ENCODE measurements at places on chromosomes 3 and 15.

DNA sequence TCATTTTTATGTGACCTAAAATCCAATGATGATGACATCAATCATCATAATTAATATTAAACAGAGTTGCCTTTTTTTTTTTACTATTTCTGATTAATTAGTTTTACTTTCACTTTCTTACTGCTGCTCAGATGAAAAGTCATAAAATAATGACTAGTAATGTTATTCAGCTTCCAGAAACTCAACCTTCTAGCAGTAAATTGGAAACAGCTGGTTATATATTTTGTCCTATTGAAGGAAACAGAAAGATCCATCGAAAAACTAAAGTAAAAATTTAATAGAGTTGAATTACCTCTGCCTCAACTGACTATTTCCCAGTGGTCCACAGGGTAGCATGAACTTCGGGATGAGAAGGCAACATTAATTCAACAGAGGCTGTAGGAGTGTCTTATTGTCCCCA lies 107.1 kb upstream of the PTX3 start:
- DNase-seq = no peak

DNA sequence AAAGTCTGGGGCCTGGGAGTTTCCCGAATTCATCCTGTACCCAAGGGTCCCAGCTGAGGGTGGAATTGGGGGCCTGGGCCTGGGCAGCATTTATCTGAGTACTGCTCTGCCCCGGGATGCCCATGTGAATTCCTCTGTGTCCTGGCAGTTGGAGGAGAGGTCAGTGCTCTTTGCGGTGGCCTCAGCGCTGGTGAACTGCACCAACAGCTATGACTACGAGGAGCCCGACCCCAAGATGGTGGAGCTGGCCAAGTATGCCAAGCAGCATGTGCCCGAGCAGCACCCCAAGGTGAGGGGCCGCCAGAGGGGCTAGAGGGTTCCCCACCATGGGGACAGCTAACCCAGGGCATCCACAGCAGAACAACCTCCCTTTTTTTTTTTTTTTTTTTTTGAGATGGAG lies 6.2 kb upstream of the RCCD1 start:
- DNase-seq = no peak

DNA sequence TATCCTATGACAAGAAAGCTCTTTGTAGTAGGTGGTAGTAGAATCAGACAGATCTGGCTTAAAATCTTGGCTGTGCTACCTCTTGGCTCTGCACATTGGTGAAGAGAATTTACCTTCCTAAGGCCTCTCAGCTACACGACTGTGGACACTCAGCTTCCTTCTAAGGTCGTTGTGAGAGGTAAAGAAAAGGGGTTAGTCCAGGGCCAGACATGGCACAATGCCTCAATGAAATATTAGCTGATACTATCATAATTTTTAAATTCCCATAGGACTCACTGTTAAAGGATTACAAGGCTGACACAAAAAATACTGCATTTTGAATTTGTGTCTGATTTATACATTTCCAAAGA lies 80.4 kb downstream of the IGF1R start:
- DNase-seq = no peak

GRCh38 chr3:58751882-58752567 lies 85.5 kb upstream of the FAM3D start:
- DNase-seq = no peak

All from CD8-positive, alpha-beta memory T cell (primary cell).